Lower leg skin (tissue), 4 donors: ENCODE measurements at places on chromosomes 2 and 18.

DNA sequence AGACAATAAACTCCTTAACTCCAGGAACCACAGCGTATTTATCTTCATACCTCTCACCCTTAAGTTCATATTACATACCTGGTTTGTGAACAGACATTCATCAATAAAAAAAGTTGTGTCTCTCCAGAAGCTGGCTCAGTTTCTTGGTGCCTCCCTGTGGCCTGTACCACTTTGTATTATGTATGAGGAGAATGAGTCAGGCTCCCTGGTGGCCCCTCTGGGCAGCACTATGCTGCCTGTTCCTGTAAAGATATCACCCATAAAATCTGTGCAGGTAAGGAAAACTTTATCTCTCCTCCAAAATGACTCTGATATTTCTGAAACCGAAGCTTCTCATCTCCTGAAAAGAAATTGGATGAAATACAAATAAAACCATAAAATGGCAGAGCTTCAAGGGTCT lies 198.4 kb upstream of the NT5C1B start:
- DNase-seq: no peak

DNA sequence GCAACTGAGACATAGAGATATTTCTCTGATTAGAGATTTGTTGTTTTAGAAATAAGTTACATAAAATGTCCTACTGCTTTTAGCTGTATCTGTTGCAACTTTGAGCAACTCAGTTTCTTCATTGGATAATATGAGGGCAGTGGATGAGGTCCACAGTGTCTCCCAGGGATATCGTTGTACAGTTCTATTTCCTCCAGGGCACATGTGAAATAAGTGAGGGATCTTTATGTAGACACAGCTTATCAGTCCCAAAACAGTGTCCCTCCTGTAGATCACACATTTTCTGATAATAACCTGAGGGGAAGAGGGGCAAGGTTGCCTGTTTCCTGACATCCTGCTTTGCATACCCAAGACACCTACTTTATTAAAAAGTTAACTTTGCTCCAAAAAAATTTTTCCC lies 1231.2 kb upstream of the ZEB2 start:
- no peak for DNase-seq

DNA sequence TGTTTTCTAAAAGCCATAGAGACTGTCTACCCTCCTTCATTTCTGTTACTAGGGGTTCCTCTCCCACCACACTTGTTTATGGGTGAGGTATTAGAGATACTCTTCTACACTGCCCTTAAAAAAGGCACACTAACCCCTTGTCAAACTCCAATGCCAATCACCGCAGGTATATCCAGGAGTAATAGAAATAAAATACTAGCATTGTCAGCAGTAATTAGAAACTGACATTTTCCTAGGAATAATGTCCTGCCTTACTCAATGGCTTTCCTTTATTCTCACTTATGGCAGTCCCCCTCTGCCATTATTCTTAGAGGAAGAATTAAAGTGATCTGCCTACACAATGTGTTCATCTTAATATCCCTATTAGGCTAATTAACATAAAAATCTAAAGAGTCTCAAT lies 5.0 kb upstream of the BUB1 start:
- DNase-seq: no peak

DNA sequence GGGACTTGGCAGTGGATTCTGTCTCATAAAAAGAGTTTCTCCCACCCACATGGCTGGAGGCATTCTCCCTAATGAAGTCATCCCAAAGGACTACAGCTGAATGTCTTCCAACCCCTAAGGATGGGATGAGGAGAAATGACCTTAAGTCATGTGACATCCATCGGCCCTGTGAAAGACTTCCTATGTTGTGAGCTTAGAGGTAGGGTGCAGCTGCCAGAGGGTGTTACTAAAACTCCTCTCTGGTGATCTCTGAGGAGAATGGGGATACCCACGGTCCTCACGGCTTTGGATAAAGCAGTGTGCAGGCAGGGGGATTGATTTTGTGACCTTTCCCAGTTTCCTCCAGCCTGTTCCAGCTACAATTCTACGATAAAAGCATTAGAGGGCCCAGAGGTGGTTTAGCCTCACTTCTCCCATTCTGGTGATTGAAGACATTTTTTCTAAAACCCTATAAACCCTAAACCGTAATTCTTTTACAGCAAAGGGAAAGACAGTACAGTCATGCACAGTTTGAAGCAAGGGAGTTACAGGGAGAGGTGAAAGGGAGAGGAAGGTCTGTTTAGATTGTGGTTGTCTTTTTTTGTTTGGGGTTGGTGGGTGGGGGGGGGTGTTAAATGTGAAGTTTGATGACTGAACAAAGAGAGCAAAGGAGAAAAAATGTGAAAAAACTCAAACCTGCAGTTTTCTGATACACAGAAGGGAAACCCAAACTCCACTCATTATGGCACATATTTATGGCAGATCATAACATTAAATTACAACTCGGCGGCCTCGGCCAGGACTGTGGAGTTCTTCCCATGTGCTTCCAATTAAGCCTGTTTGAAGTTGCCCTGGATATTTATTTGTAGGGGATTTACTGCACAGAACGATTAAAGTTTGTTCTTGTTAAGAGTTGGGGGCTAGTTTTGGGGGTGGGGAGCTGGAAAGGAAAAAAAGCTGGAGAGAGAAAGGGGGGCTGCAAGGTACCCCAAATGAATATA lies 26.6 kb upstream of the SLC14A2 start:
- no peak for DNase-seq

GRCh38 chr2:174660984-174661675 lies 63.5 kb upstream of the WIPF1 start:
- DNase-seq: no peak

DNA sequence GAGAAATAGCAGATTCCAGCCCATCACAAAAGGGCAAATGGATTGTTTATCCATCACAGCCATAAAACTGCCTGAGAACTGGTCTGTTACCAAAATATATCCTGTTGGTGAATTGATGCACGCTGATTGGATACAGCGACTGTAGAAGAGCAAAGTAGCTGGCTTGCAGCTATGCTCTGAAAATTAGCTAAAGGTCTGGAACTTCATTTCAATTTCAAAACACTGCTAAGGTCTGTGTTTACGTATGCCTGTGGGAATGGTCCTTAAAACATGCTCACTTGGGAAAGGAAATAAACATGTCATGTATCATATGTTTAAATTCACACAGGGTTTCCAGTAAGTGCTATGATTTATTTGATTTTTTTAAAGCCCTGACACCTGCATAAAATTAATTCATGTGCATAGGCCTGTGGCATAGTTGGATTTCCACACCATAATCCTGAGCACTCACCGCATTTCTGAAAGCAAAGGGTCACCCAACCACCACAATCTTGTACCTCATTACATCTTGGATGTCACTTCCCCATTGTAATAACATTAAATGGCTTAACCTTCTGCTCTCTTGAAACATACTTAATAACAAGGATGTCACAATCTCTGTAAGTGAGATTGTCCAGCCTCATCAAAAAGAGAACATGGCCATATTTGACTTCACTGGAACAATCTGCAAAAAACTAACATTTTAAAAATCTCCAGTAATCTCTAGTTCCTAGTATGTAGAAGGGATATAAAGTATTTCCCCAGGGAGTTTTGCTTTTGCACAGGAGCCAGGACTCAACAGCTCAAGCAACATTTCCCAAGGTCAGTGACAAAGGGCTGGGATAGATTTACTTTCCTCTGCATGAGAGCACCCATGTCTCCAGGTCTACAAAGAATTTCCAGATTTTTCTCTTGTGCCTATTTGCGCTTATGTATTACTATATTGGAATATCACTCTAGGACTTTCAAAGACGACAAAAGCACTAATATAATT lies 109.8 kb downstream of the FARSB start:
- DNase-seq: no peak
